ENCODE measurements at places on chromosomes 4 and X.

DNA sequence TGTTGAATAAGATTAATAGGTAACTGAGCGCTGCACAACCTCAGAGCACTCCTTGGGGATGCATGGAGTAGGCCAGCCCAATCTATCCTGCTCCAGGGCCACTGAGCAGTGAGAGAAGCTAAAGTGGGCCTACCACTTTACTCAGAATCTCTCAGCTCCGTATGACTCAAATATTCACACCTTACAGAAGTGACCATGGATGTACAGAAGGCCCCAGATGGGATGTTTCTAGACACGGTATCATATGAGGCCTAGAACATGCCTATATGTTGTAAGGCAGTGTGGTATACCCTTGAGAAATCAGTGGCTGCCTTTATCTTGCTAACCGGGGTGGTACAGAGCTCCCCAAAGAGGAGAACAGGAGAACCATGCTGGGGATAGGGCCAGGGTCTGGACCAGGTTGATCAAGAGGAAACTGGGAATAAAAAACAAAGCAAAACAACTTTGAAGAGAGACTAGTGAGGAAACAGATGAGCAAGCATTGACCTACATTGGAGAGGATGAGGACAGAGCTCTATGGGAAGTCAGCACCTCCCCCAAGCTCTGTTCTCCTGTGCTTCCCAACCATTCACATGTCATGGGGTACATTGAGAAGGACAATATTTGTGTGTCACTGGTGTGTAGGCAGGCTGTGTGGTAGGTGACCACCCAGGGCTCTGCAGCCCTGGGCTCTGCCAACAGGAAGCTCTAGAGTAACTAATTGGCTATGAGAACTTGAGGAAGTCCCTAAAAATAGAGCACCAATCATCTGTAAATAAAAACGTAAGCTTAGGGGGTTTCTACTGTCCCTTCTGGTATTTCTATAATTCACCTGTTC is 31.4 kb downstream of the HOPX start:
- DNase-seq, result no peak

GRCh38 chrX:118496763-118497079 is 1.1 kb downstream of the DOCK11 start:
- DNase-seq, result no peak

DNA sequence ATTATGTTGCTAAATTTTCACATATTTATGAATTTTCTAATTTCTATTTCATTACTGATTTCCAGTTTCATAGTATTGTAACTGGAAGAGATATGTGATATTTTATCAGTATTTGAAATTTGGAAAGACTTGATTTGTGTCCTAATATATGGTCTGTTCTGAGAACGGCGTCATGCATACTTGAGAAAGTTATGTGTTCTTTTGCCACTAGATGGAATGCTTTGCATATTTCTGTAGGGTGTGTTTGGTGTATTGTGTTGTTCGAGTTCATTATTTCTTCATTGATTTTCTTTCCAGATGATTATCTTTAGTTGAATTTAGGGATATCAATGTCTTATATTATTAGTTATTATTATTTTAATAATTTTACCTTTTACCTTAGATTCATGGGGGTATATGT is 110.6 kb upstream of the ITM2A start:
- DNase-seq, result no peak

GRCh38 chr4:52959541-52959940 is 97.4 kb downstream of the RASL11B start:
- DNase-seq, result peak; percentile 80

DNA sequence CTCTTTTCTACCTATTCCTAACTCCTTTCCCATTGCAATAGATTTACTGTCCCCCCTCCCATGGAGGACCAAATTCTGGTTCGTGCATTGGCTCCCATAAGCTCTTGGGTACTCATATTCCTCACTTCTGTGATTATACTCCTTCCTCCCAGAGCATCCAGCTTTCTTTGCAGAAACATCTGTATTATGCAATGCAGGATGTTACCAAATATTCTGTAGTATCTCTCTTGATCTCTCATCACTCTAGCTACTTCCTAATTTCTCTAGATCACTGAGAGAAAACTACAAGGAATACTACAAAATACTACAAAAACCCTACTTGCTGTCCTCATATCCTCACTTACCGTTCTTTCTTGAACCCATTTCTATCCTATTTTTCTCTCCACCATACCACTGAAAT is 395.9 kb upstream of the HS3ST1 start:
- DNase-seq, result no peak

DNA sequence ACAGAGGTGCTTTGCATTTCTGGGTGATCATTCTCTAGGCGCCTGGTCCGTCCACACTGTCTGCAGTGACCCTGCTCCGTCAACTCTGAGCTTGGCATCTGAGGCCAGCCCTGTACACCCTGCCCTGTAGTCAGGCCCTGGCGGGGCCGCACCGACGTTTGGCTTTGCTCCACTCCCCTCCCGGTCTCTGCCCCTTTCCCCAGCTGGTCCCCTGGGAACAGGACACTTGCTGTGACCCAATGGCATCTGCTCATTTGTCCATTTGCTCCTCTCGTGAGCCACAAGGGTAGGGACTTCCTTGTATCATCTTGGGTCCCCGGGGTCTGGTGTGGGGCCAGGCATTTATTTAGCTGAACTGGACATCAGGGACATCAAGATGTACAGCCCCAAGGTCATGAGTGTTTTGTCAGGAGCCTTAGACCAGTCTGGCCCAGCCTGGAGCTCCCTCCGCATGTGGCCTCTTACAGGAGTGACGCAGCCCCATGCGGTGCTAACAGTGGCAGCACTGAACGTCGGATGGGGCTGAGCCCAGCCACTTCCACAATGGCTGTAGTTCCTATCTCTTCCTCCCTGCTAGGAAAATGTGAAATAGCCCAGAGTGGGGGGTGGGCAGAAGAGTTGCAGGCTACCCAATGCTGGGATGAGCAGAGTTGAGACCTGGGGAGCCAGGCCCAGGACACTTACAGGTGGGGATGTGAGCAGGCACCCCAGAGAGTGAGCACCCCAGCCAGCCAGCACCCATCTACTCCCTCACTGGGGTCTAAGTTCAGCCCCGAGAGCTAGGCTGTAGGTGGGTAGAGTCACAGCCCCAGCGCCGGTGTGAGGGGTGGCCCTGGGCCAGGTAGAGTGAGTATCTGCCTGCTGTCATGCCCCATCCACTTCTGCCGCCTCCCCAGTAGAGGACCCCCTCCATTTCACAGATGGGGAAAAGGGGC is 2.0 kb upstream of the SH3BP2 start:
- no peak for DNase-seq

DNA sequence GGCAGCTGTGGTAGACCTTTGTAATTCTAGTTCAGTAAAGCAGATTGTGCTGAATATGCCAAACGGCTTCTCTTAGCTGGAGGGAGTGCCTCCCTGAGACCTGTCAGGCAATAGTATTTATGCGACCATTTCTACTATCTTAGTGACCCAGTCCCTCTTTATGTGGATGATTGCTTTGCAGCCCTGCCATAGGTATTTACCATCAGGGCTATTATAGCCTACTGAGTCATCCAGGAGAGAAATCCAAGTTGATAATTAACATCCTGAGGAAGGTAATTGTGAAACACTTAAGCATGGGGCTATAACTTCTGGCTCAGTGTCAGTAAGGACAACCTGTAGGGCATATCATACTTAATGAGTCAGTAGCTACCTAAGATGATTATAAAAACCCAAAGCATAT is 103.9 kb upstream of the MAOA start:
- DNase-seq, result no peak

DNA sequence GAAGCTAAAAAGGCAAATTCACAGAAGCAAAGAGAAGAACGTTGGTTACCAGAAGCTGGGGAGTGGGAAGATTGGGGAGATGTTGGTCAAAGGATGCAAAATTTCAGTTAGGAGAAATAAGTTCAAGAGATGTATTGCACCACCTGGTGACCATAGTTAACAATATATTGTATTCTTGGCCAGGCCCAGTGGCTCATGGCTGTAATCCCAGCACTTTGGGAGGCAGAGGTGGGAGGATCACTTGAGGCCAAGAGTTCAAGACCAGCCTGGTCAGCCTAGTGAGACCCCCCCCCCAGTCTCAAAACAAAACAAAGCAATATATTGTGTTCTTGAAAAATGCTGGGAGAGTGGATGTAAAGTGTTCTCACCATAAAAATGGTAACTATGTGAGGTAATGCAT is 67.9 kb downstream of the TAB3 start:
- DNase-seq, result no peak

DNA sequence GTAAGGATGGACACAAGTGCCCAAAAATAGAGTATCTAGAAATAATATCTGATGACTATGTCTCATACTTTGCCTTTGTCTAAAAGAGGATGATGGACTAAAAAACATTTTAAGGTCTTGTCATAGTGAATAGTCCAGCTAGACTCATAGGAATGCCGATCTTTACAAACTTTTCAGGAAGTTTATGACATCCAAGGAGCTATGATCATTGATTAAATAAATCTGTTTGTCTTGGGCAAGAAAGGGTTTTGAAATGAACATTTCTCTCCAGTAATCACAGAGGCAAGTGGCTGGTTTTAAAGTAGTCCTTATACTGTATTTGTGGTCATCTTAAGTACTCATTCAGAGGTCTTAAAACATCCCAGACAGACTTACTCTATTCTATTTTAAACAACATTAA is 109.8 kb downstream of the MAPK10 start:
- DNase-seq, result peak; percentile 12

- DNase-seq, result no peak
Measured at GRCh38 chrX:41302370-41302769, 31.6 kb upstream of the DDX3X start.

All from IMR-90 (cell line).